Activated CD4-positive, alpha-beta T cell treated with anti-CD3 and anti-CD28 coated beads, Interleukin-2, amount 50 U/mL, for 16 hours (primary cell): ENCODE measurements at places on chromosomes 16 and 17.

DNA sequence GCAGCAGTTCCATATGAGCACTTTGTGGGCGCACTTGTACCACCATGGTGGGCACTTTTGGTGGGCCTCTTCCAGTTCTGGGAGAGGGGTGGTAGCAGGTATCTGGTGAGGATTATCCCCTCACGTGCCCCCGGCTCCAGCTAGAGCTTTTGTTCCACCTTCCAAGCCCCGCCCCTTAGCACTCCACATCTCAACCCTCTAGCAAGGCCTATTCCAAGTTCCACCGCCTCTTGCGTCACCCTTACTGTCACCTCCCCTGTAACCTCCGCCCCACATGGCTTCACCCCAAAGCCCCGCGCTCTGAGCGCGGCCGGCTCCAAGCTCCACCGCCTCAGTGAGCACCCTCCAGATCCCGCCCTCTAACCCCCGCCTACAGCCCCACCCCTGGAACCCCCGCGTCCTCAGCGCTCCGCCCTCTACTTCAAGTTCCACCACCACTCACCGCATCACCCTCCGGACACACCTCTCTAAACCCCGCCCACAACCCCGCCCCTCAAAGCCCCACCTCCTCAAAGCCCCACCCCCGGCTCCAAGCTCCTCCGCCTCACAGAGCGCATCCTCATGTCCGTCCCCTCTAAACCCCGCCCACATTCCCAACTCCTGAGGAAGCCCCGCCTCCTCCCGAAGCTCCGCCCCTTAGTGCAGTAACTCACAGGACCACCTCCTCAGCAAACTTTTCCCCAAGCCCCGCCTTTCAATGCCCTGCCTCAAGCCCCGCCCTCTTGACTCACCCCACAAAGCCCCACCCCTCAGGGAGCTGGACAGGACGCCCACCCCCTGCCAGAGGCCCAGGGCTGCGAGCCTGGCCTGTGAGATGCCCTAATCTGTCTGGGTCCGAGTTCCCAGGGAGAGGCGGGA, 11.1 kb downstream of the SCN4A start:
- DNase-seq, result peak; percentile 53

DNA sequence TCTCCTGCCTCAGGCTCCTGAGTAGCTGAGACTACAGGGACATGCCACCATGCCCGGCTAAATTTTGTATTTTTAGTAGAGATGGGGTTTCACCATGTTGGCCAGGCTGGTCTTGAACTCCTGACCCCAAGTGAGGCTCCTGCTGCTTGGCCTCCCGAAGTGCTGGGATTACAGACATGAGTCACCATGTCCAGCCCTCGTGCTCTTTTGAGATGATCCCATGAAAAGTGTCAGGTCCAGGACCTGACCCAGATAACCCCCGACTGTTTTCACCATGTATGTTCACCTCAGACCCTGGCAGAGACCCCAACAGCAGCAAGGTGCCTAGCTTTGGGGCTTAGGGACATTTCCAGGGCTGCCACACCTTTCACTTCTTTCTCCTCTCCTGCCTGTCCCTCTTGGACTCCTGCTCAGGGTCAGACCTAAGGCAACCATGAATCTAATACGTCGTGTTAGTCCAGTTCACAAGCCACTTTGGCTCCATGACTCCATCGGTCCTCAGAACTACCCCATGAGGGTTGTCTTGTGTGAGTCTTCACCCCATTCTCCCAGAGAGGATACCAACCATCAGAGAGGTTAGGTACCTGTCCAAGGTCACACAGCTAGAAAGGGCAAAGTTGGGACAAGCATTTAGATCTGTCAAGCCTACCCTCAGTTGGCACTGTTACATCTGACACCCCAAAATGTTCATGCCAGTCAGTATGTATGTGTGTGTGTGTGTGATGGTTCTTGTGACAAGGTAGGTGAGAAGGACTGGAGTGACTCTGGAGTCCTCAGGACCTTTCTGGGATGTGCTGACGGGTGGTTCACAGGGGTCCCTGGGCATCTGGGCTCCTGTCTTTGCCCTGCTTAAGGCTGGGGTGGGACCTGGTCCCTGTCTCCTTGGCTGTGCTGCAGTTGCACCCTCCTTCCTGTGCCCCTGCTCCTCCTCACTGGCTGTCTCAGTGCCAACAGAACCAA, 23.1 kb upstream of the MAP3K14 start:
- DNase-seq, result no peak

- DNase-seq, result no peak
Measured at GRCh38 chr17:19331543-19332245, 30.8 kb downstream of the B9D1 start.

DNA sequence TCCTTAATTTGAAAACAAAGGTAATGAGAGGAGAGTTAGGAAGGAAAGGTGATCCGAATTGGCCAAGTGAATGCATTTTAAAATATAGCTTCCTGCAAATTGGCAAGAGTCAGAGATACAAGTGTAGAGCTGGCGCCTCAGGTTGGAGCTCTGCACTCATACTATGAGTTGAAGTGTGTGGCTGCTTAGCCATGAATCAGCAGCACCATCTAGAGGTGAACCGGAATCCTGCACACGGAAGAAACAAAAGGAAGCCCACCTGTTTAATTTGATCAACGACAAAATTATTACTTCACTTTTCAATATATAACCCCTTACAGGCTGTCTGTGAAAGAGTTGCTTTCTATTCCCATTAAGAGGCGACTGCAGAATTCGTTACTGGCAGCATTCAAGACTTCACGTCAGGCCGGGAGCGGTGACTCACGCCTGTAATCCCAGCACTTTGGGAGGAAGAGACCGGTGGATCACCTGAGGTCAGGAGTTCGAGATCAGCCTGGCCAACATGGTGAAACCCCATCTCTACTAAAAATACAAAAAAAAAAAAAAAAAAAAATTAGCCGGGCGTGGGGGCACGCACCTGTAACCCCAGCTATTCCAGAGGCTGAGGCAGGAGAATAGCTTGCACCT, 1253.7 kb upstream of the CDH8 start:
- DNase-seq, result peak; percentile 25

GRCh38 chr17:80294653-80295052, 34.0 kb downstream of the RNF213 start:
- DNase-seq, result no peak

DNA sequence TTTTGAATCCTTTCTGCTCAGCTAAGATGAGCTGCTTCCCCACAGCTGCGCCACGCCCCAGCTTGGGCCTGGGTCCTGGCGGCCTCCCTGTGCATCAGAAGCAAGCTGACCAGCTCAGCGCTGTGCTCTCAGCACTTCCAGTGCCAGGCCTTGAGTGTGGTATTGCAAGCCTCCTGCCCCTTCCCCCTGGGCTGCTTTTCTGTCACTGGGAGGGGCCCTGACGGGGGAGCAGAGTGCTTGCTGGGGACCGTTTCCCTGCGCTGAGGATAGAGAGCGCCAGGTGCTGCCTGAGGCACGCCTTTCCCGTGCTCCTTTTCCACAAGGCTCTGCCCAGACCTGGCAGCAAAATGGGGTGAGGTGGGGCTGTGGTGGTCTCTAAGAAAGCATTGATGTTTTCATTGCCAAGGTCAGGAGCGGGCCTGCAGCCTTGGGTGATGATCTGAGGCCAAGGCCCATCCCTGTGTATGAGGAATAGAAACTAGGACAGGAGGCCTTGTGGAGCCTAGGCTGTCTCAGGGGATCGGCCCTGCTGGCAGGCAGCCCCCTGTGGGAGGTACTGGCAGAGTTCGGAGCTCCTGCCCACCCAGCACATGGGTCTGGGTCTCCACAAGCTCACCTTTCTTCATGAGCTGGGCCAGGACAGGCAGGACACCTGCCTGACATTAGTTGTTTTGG, 29.7 kb downstream of the POLR3E start:
- DNase-seq, result no peak

DNA sequence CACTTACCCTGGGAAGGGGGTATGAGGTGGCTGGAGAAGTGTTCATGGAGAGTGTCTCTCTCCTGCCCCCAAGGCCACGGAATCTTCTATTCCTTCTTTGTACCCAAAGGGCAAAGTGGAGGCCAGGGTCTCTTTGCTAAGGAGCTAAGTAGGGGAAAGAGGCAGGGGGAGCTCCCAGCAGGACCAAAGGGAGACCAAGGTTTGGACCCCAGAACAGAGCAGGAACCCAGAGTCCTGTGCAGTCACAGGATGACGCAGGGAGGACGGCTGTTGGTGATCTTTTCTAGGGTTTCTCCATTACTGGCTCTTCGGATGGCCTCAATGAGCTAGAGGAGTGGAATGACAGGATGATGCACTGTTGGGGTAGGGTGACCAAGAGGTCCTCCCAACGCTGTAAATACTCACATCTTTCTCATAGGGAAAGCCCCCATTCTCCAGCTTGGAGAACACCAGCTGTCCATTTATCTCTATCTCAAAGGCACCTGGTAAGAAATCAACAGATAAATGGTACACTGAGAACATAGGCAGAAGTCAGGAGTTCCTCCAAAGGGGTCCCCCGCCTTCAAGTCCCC, 966 bp downstream of the MIEN1 start:
- no peak for DNase-seq

GRCh38 chr17:80822021-80822699, 169.5 kb upstream of the CHMP6 start:
- DNase-seq, result no peak

DNA sequence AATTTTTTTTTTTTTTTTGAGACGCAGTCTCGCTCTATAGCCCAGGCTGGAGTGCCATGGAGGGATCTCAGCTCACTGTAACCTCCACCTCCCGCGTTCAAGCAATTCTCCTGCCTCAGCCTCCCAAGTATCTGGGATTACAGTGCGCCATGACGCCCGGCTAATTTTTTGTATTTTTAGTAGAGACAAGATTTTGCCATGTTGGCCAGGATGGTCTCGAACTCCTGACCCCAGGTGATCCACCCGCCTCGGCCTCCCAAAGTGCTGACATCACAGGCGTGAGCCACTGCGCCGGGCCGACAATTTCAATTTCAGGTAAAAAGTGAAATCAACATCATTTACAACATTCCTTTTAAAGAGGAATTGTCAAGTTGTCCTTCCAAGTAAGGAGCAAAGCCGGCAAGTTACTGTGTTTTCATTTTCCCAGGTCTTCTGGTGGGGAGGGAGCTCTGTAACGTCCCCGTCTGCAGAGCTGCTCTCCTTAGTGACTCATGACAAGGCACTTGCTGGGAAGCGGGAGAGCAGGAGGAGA, 873 bp downstream of the NPLOC4 start:
- peak; percentile 18 for DNase-seq

DNA sequence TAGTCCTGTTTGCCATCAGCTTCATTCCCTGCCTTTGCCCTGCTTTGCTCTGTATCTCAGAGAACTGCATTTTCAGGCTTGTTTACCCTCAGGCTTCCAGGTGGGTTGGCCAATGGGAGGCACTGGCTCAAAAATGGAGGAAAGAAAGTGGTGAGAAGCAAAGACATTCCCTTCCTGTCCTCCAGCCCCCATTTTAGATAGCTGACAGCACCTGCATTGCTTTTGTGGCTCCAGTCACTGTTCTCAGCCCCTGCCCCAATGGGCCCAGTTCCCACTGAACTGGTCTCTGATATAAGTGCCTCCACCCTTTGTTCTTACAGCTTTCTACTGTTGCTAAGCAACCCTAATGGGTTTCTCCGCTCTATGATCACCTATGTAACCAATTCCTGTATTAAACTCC, 19.4 kb upstream of the SDK2 start:
- no peak for DNase-seq

GRCh38 chr16:48499923-48500381, 110.0 kb downstream of the N4BP1 start:
- DNase-seq, result no peak

DNA sequence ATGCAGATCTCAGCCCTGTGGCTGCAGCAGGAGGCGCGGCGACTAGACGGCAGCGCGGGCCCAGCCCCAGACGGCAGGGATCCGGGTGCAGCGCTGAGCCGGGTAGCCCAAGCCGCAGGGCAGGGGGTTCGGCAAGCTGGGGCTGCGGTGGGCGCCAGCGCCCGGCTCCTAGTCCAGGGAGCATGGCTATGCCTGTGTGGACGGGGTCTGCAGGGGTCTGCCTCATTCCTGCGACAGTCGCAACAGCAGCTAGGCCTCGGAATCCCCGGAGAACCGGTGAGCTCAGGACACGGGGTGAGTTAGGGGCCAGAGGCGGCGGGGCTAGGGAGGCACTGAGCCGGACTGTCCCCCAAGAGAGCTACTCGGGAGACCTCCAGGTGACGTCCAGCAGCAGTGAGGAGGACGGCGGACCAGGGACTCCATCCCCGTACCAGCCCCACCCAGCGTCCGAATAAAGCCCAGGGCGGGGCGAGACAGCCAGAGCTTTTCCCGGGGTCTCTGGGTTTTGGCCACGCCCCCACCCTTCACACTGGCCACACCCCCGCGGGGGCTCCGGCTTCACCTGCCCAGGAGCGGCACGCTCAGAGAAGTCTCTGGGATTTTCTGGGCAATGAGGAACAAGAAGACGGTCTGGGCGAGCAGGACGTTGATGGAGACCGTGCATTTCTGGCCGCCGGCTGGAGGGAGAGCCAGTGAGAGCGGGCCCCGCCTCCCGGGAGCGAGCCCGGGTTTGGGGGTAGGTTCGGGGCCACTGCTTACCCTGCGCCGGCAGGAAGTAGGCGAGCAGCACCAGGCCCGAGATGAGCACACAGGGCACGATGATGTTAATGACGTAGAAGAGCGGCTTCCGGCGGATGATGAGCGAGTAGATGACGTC, 1.1 kb downstream of the C17orf107 start:
- peak; percentile 55 for DNase-seq

- no peak for DNase-seq
Measured at GRCh38 chr17:49901460-49902331, 53.8 kb upstream of the TAC4 start.

- no peak for DNase-seq
Measured at GRCh38 chr16:2852731-2853507, 5.1 kb downstream of the PRSS22 start.

DNA sequence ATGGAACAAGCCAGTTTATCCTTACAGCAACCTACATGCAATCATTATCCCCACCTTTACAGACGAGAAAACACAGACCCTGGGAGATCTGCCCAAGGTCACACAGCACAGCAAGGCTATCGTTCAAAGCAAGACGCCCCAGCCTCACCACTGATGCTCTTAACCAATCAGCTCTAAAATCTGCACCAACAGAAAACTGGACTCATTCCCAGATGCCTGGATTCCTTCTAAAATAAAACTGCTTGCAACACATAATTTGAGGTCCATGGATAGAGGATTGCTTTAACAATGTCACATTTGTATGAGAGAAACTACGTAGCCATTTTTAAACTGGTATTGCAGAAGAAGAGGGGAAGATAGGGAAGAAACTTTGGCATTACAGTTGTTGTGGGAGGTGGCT, 6.8 kb downstream of the COTL1 start:
- DNase-seq, result no peak

GRCh38 chr17:29711588-29712385, 89.1 kb upstream of the CORO6 start:
- no peak for DNase-seq

GRCh38 chr17:1347589-1348323, 52.3 kb downstream of the YWHAE start:
- DNase-seq, result no peak

- DNase-seq, result no peak
Measured at GRCh38 chr17:69239611-69240600, 11.3 kb upstream of the ABCA10 start.

DNA sequence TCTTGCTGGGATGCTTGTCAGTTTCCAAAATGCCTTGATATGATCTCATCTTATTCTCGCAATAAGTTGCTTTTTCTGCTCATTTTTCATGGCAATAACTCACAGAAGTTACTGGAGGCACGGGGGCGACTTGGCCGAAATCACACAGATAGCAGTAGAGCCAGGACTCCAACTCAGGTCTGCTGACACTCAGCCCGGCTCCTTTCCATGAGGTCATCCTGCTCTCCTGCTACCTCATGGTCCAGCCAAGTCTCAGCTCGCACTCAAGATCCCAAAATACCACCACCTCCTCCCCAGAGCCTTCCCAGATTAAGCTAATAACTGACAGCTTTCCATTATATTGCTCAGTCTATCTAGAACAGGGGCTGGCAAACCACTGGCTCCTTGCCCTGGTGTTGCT, 269.5 kb downstream of the MAP2K4 start:
- no peak for DNase-seq

- no peak for DNase-seq
Measured at GRCh38 chr16:67672306-67672705, 5.7 kb downstream of the C16orf86 start.
